Bronchial epithelial cell (primary cell): ENCODE measurements at places on chromosomes 5 and 9. TPM values are rescaled to one million over a fixed set of nuclear protein-coding genes. Genes with fewer than 3 reads are reported as not detected.

DNA sequence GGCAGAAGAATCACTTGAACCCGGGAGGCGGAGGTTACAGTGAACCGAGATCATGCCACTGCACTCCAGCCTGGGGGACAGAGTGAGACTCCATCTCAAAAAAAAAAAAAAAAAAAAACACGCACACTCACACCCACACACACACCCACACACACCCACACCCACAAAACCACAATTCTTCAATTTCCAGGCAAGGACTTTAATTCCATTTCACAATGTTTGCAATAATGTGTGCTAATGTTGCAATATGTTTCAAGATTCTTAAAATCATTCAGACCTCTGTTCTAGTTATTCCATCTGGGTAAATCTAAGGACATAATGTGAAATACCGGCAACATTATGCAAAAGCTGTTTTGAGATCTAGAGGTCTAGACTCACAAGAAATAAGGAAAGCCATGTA is 28.3 kb downstream of the CCDC69 start:
- DNase-seq, result no peak

LCN1 gene
- total RNA-seq, result not detected in 2 replicates

DNA sequence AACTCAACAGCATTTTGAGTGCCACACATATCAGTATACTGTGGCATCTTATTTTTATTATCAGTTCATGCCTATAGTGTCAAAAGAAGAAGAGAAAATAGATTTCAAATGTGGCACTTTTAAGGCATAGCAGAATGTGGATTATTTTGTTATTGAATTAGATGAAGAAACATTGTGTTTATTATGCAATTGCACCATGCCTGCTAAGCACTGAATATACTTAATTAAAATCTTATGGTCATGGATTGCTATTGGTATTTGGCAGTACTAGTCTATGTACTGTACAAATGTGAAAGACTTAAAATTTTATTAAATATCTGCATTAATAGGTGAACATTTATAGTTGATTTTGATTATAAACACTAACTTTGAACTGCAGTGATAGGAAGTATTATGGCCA is 128.8 kb downstream of the FER start:
- DNase-seq, result no peak

GRCh38 chr9:121950441-121950840 is 142.7 kb downstream of the TTLL11 start:
- DNase-seq, result no peak

ATP10B gene
- 1.3 and 12.4 TPM in 2 replicates for total RNA-seq

GRCh38 chr5:115289104-115289503 is 7.3 kb downstream of the CCDC112 start:
- DNase-seq, result no peak

DNA sequence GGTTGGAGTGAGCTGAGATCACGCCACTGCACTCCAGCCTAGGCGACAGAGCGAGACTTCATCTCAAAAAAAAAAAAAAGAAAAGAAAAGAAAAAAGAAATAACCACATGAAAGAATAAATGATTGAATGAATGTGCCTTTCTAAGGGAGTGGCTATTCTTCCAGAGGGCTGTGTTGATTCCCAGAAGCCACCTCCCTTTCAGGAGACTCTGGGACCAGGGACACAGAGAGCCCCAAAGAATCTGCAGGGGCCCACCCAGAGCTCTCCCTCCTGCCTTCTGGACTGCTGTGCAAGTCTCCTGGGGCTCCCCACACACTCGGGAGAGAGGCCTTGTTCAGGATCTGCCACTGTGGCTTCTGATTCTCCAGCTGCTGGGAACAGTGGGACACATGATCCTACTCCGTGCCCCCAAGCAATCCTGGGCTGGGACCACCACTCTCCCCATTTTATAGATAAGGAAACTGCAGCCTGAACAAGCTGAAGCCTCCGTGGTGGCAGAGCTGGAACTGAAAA is 23.6 kb downstream of the CAMK2A start:
- DNase-seq, result no peak

DNA sequence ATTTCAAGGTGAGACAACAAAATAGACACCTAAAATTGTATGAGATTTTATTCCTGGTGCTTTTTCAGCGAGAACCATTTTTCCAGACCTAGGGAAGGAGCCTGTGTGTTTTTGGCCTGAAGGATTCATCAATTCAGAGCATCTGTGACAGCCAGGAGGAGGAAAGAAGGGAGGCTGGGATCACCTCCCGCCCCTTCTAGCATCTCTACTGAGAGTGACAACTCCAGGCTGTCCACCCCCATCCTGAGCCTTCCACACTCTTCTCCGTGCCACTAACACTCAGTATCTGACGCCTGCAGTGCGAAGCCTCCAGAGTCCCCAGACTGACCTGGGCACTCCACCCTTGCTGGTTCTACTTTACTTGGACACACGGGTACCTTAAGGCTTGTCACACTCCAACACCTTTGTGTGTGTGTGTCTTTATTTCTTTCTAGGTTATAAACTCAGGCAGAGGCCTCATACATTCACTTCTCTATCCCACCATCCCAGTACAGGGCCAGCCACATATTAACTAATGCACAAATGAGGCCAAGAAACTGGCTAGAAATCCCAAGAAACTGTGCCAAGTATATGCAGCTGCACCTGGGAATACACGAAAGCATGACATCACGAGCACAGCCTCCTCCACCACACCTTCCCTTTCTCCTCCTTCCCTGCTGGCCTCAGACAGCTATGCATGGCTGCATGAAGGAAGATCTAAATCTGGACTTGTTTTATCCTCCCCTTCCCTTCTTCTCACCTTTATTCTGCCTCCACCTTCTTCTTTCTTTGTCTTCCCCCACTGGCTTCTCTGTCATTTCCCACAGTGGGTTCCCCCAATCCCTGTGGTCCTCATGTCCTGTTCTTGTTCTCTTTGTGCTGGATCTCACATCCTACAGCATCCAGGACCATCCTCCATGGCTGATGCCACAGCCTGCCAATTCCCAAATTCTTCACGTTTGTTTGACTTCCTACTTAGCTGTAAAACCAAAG is 16.0 kb downstream of the S1PR3 start:
- DNase-seq, result no peak

- no peak for DNase-seq
These were observed 182.3 kb downstream of the SPATA31D1 start for GRCh38 chr9:82170866-82171265.

DNA sequence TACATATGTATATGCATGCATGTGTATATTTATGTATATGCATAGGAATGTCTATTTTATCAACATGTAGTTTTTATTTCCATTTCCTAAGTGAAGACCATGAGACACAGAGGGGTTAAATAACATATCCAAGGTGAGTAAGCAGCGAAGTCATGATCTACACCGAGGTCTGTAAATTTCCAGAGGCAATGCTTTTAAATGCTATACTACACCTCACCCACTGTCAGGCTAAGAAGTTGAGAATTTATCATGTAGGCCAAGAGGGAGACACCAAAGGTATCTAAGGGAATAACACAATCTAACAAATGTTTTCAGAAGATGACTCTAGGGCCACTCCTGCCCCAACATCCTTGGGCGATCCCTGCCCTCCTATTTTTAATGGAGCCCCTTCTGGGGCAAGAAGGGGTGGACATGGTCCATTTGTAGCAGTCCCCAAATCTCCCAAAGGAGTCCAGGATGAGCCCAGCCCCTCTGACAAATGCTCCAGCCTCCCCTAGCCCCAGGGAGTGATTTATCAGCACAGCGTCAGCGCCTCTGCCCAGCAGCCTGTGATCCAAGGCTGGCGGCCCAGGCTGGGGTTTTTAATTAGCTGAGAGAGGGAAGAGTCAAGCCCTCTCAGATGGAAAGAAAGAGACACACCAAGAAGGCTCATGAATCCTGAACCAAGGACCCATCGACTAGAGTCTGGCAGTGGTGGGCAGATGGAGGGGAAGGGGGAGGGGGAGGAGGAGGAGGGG is 339.9 kb downstream of the ASTN2 start:
- DNase-seq, result peak; percentile 26

DNA sequence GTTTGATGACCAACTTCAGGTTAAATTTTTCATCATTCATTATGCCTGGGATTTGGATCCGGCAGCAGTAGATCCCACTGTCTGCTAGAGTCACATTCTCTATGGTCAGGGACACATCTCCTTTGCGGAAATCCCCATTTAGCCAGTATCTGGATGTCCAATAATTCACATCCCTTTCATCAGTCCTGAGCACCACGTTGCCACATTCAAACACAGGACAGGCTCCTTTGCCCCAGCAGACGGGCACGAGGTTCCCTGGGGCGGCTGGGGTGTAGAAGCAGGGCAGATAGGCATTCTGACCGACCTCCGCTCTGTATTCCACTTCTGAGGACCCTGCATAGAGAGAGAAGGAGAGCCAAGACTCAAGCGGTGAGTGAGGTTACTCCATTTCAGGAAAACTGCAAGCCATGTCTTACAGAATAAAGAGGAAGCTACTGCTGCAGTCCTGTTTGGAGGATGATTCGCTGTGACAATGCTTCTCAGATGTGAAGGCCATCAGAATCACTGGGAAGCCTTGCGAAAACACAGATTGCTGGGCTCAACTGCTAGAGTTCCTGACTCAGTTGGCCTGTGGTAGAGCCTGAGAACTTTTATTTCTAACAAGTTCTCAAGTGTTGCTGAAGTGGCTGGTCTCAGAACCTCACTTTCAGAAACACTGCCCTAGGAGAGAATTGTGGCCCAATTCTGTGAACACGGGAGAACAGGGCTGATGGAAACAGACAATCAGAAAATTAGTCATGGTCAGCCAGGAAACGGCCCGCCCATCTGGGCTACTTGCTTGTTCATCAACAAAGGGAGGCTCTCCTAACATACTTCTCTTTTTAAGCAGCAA is 2.0 kb downstream of the HAVCR2 start:
- no peak for DNase-seq

DNA sequence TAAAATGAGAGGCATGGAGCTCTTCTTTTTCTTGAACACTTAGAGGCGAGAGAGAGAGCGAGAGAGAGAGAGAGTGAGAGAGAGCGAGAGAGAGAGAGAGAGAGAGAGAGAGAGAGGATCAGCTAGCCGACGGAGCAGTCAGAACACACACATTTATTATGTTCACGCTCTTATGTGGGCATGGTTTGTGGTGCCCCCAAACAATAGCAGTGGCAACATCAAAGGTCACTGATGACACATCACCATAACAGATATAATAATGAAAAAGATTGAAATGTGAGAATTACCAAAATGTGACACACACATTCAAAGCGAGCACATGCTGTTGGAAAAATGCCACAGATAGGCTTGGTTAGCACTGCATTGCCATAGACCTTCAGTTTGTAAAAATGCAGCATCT is 116.1 kb downstream of the KDM4C start:
- DNase-seq, result no peak

DNA sequence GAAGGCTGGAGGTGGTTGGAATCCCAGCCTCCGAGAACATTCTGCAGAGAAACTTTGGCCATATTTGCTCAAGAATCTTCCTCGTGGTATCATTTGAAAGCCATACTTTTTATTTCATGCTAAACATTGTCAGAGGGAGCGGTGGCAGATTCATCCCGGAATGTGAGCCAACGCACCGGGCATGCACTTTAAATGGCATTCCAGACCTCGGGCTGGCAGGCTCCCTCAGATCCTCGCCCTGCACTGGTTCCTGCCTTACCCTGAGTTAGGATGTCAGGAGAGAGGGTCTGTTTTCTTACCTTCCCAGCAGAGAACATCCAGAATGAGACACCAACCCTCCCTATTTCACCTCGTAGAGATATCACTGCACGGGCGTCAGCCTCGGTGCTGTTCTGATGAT is 33.8 kb downstream of the GDNF start:
- no peak for DNase-seq

- peak; percentile 14 for DNase-seq
These were observed 1.6 kb upstream of the ZNF608 start for GRCh38 chr5:124747791-124748686.

- no peak for DNase-seq
These were observed 417.0 kb upstream of the ADAMTSL1 start for GRCh38 chr9:18056993-18057369.

GPR150 gene
- 0.26 TPM in 2 replicates for total RNA-seq

PRUNE2 gene
- total RNA-seq, result under 0.01 TPM in 1 of 2 replicates, not detected in the other

SCGB3A2 gene
- total RNA-seq, result not detected in 2 replicates

- DNase-seq, result no peak
These were observed 80.1 kb downstream of the F2RL2 start for GRCh38 chr5:76542887-76543690.
